ENCODE measurements at places on chromosomes 1 and 21.

DNA sequence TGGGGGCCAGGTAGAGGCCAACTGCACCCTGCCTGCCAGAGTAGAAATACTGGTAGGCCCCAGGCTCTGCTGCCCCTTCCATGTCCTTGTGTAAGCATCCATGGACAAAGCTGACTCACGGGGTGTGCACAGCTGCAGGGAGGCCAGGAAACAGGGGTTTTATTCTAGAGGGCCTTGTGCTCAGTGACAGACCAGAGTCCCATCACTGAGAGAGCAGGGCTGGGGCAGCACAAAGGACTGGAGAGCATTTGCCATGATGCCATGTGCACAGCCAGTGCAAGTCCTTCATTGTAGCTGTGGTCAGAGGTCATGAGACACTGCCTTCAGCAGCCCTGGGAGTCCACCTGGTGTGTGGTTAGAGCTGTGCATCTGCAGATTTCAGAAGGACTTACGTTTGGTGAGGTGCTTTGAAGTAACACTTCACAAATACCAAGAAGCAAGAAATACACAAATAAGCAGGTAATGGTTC is 8.1 kb downstream of the ARF1 start:
- DNase-seq: peak; percentile 40

GRCh38 chr1:92975551-92976232 is 14.4 kb upstream of the DIPK1A start:
- peak; percentile 16 for DNase-seq

DNA sequence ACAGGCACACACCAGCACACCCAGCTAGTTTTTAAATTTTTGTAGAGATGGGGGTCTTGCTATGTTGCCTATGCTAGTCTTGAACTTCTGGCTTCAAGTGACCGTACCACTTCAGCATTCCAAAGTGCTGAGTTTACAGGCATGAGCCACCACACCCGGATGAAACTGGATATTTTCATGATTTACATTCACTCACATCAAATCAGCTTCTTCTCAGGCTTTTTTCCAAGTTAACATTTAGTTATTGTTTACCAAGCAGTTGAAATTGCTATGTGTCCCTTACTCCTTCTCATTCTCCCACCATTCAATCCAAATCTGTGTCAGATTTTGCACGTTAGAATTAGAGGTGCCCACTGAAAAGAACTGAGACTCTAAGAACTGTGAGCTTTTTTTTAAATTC is 18.4 kb downstream of the RIT1 start:
- DNase-seq: no peak

GRCh38 chr1:25472471-25472870 is 41.8 kb downstream of the MACO1 start:
- DNase-seq: peak; percentile 24

DNA sequence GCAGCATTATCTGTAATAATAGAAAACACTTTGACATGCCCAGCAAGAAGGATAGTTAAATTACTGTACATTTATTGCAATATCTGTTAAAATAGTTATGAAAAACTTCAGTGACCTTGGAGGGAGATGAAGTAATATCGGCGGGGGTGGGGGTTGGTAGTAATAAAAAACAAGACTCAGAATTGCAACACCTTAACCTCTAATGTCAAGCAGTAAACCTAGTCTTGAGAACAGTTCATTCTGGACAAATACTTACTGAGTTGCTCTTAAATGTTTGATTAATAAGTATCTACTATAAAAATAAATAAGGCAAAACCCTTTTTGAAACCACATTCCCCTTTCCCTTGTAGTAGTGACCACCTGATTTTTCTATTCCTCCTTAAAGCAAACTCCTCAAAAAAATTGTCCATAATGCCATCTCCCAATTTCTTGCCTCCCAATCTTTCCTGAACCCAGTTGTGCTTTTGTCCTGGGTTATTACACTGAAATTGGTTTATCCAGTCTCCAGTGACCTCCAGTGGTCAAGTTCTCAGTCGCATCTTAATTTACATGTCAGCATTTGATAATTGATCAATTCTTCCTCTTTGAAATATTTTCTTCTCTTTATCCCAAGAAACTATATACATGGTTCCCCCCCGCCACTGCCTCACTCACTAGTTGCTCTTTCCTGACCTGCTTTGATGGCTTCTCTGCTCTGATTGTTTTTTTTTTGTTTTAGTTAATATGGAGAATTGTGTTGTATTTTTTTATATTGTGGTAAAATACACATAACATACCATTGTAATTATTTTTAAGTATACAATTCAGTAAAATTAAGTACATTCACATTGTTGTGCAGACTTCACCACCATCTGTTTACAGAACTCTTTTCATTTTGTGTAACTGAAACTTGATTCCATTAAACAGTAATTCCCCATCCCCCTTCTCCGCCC is 36.8 kb downstream of the RAP1A start:
- no peak for DNase-seq

DNA sequence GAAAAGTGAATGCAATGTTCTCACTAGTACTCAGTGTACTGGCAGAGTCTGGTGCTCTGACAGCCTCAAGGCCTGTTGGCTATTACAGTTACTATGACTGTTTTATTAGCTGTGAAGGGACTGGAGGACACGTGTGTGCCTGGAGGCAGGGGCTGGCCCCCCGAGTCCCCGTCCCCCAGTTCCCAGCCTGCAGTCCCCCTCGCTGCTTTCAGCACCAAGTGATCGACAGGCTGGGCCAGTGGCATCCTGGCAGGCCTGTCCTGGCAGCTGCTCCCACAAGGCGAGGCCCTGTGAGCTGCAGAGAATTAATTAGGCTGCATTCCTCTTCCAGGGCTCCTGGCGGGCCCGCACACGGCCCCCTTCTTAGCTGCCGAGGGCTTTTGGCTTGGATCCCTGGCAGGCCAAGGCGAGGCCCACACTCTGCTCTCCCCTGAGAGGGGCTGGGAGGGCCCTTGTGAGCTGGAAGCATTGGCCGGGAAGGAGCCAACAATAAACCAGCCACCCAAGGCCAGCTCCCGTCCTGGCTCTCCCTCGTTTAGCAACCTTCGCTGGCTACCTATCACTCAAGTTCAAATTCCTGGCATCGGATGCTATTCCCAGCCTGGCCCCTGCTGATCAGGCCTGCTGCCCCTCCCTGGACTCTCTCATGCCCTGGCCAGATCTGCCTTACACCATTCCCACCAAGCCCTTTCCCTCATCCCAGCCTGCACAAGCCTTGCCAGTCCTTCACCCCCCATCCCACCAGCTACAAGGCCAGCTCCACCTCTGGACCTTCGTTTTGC is 9.8 kb downstream of the EDN2 start:
- DNase-seq: peak; percentile 53

GRCh38 chr1:179310721-179311120 is 17.1 kb downstream of the SOAT1 start:
- no peak for DNase-seq

DNA sequence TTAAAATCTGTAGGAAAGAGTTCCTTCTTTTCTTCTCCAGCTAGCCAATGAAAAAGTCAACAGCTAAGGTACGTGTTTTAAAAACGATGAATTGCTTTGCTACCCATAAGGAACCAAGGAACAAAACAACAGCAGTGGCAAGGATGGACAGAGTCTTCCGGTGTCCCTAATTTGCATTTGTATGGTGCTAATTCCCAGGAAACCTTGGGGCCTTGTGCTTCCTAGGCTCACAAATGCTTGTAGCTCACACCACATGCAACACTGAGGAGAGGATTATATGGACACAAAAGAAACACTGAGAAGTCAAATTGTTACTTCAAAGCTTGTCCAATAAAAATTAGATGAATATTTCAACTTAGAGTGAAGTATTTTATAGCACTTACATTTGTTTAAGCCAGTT is 1.8 kb upstream of the PGBD5 start:
- DNase-seq: no peak
